Activated T-cell treated with anti-CD3 and anti-CD28 coated beads for 1 hour (primary cell): ENCODE measurements at places on chromosomes 11 and 22.
A peak's percentile ranks its signal among the peaks of the same experiment; 100 is the strongest.

GRCh38 chr11:114073828-114074381, 14.4 kb downstream of the ZBTB16 start:
- no peak for DNase-seq

- no peak for DNase-seq
These were observed 246.8 kb upstream of the KIRREL3 start for GRCh38 chr11:127247261-127247851.

- no peak for DNase-seq
These were observed 322.2 kb downstream of the LUZP2 start for GRCh38 chr11:24819006-24819405.

GRCh38 chr11:8068605-8069221, 12.3 kb upstream of the TUB start:
- DNase-seq = no peak

DNA sequence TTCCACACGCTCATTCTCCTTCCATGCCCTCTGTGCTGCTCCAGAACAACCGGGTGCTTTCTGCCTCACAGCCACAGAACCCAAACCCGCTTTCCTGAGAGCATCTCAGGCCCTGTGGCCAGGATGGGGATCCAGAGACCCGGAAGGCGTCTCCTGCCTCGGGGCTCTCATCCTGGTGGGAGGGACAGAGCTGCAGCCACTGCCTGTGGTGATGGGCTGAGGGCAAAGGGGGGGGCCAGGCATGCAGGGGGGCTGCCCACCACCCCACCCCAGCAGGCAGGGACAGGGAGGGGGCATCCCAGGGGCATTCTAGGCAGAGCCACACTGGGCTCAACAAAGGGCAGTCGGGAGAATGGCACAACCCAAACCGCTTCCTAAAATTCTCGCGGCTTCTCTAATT, 41.4 kb downstream of the CERK start:
- no peak for DNase-seq

DNA sequence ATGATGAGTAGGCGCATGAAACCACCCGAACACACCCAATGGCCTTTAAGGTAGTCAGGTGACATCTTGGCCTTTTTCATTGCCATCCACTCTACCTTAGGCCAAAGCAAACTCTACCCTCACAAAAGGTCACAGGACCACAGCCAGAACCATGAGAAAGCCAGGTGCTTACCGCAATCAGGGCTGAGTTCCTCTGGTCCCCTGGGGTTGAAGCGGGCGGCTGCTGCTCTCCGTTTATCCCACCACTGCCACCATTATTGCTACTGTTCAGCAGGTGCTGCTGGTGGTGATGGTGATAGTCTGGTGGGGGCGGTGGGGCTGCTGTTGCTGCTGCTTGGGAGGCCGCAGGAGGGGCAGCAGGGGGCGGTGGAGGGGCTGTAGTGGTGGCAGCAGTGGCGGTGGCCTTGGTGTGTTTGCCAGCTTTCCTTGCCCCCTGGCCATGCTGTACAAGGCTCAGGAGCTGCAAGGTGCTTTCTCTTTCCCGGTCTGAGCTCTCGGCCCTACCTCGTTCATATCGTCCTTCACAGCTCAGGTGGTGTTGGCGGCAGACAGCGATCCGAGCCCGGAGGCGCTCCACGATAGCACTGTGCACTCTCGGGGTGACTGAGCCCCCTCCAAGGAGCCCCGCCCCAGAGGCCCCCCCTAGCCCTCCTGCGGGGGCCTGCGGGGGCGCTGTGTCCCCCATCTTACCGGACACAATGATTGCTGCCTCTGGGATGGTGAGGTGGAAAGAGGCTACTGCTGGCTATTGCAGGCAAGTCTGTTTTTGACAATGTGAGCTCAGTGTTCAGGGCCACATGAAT, 1.6 kb downstream of the MAML2 start:
- DNase-seq = peak; percentile 40

GRCh38 chr11:100980156-100980555, 149.5 kb downstream of the PGR start:
- DNase-seq = no peak

DNA sequence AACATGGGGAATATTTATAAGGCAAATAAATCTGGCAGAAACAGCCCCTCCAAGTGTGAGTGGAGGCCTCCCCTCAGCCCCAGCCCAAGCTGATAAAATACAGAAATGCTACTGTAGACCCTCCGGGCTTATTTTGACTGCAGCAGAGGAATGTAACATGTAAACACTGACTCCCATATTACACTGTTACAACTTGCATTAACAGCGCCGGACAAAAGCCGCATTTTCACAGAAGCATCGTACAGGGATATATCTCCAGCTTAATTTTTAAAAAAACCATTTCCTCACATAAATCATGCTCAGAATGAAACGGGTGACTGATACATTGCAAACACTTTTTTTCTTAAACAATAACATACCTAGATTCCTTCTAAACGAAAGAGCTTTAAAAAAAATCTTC, 36.6 kb upstream of the COMT start:
- DNase-seq = no peak

DNA sequence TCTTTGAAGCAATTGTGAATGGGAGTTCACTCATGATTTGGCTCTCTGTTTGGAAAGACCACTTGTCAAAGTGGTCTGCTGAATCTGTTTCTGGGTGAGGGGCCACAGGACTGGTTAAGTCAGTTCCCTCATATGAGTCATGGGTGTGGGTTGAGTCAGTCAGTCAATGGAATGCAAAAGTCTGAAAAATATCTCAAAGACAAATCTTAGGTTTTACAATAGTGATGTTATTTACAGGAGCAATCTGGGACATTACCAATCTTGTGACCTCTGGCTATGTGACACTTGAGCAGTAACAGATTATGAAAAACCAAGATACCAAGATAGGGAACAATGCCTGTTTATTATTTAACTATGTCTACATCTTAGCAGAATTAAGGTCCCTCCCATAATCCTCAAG, 311.6 kb downstream of the AASDHPPT start:
- DNase-seq = no peak

DNA sequence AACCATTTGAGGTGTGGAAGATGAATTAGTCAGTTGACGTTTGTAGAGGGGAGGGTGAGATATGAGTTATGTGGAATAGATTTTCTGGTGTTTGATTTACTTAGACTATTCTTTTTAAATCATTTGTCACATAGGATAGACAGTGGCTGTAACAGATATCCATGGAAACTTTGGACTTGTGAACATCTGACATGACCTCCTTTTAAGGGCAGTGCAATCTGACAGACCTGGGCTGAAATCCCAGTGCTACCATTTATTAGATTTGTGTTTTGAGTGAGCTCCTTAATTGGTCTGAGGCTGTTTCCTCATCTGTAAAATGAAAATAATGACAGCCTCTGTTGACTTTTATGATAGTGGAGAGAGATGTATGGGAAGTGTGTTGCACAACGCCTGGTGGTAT, 159.9 kb downstream of the TEAD1 start:
- DNase-seq = no peak

DNA sequence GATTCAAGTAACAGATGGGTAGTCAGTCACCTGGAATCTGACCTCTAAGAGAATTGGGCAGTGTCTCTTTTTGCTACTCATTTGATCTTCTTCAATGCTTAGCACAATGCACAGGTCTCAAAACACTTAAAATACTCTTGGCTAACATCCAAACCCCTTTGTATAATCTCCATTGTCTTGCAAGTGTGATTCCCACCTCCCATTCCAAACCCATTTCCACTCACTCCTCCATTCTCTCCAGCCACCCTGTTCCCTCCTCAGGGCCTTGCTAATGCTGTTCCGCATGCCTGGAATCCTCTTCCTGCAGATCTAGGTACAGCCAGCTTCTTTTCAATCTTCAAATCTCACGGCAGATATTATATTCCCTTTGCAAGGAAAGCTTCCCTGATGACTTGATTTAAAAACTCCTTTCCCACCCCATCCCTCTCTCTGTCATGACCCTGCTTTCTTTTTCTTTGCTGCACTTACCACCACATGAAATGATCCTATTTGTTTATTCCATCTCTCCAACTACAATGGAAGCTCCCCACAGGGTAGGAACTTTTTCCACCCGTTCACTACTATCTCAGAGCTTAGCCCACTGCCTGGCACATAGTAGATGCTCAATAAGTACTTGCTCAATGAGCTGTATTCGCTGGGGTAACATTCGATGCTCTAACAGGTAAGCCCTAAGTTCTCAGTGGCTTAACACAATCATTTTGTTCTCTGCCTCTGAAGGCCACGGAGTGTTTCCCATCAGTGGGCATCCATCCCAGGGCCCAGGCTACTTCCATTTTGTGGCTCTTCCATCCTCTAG, 121.7 kb downstream of the MN1 start:
- no peak for DNase-seq

- no peak for DNase-seq
These were observed 203.1 kb upstream of the TMEM45B start for GRCh38 chr11:129612447-129612961.

GRCh38 chr22:31223786-31224191, 11.7 kb downstream of the LIMK2 start:
- no peak for DNase-seq

DNA sequence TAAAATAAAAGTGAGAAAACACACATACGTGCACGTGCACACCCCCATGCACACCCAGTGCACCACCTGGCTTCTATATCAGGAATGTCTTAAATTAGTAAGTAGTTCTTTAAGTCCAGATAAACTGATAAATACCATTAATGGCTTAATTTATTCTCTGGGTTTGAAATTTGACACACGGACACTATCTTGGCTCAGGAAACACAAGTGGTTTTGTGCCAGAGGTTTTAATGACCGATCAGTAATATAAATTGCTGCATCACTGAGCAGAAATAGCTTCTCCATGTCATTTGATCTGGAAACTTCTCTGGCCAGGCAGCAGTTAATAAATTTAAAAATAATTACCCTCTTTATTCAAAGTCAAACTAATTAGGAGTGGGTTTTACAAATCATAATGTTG, 101.5 kb upstream of the NNMT start:
- DNase-seq = no peak

DNA sequence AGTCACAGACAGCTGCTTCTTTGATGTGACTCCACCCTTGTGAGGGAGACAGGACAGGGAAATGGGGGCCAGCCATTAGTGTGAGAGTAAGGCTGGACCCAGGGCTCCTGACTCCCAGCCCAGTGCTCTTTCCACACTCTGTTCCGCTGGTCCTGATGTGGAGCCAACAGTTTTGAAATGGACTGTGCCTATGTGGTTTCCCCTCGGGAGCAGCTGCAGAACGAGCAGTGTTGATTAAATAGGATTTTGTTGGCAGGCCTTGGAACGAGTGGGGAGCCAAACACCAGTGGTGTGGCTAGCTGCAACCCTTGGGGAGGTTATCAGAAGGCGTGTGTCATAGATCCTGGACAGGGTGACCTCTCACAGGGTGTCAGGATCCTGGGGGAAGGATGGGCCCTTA, 66.5 kb upstream of the AMPD3 start:
- no peak for DNase-seq

GRCh38 chr11:87174870-87175269, 137.1 kb downstream of the TMEM135 start:
- no peak for DNase-seq

DNA sequence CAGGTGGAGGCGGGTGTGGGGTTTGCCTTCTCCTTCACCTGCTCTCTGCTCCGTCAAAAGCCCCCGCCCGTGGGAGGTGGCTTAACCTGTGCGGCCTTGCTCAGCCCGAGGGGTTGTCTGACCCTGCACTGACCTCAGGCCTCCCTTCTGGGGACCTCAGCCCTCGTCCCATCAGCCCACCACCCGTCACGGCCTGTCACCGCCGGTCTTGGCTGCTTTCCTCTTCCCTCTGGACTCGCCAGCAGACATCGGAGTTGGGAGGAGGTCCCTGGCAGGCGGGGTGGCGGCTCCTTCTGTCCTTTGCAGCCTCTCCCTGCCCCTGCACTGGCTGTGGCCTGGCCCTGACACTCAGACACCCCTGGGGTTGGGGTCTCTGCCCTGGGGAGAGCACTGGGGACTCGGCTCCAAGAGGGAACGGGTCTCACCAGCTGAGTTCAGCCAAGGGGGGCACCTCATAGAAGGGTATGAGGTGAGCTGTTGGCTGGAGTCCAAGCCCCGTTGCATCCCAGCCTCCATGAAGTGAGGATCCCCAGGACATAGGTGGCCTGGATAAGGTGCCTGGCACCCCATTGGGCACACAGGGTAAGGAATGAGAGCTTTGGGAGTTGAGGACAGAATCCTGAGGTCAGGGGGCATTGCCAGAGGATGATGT, 999.6 kb downstream of the BRD1 start:
- DNase-seq = no peak

DNA sequence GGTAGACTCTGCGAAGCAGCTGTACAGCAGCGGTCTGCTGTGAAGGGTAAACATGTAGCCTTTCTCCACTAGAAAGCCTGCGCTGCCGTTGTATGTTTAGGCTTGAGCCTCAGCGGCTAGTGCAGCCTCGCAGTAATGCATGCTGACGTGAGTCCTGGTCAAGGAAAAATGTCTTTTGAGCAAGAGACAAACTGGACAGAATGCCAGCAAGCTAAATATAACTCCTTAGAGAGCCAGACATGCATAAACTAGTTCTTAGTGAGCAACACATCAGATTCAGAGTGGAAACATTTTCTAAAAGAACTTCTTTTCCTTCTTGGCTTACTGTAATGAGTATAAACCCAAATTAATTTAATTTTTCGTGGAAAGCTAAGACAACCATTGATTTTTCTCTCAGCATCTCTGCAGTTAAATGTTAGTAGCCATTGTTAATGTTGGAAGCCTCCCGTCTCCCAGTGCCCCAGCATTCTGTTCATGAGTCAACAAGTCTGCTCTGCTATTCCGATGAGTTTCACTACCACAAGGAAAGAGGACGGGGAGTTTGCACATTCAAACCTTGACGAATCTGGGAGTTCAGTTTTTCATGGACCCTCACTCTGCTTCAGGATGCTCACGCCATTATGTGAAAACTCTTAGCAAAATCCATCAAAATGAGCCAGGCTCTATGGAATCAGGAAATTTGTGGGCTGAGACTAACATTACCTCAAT, 51.4 kb downstream of the JAM3 start:
- no peak for DNase-seq

DNA sequence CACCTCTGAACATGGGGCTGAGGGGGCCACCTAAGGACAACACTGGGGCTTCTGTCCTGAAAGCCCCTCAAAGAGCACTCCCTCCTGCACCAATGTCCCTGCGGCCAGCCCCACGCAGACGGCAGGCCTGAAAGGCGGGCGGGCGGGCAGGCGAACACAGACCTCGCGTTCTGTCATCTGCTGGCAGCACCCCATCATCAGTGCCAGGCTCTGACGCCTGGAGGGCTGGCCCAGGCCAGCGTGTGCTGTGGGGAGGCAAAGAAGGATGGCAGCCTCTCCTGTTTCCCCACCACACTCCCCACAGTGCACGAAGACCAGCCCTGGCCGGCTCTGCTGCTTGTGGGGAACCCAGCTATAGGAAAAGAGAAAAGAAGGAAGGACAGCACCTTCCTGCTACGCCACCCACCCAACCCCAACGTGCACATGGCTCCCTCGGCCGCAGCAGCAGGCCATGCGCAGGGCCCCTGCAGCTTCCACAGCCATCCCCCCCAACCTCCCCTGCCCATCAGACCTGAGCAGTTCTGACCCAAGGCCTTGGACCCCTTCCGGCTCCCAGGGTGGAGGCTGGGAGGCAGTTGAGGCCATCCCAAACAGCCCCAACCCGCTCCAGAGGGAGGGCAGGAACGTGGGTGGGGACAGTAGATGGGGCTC, 3.5 kb downstream of the SBF1 start:
- DNase-seq = no peak

GRCh38 chr11:46360878-46361277, 13.6 kb downstream of the DGKZ start:
- no peak for DNase-seq

GRCh38 chr11:35711173-35711910, 48.8 kb downstream of the TRIM44 start:
- no peak for DNase-seq
